Hepatocyte (in vitro differentiated cells): ENCODE measurements at places on chromosomes 7 and 10. TPM values are rescaled to one million over a fixed set of nuclear protein-coding genes. Genes with fewer than 3 reads are reported as not detected.
A peak's percentile ranks its signal among the peaks of the same experiment; 100 is the strongest.

DNA sequence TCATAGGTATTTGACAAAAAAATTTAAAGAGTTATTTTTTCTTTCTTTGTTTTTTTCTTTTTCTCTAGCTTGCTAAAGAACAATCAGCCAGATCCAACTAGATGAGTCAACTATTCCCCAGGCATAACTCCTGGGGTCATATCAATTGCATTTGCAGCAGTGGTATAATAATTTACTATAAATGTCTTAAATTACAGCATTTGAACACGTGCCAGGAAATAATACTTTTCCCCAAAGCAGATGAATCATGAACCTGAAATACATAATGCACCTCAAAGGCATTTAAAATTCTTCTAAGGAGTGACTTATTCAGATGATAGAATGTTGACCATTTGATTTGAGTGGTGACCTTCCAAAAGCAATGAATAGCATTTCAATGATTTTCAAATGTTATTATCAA is 190.1 kb downstream of the LRRTM3 start:
- no peak overlapping the region for H3K4me3 ChIP-seq
- no peaks in the 10 kb centered on the region for H3K4me1 ChIP-seq
- H3K27ac ChIP-seq: no peak overlapping the region
- no peaks in the 10 kb centered on the region for H3K27me3 ChIP-seq
- no peak for DNase-seq

Gene LRRTM3
- polyA plus RNA-seq: 0.68 and 1.9 TPM in 2 replicates

GRCh38 chr10:103919648-103920025 is 1.7 kb upstream of the STN1 start:
- H3K27me3 ChIP-seq: no peaks in the 10 kb centered on the region
- no peak overlapping the region for H3K4me3 ChIP-seq
- no peak for DNase-seq
- H3K36me3 ChIP-seq: no peaks in the 10 kb centered on the region
- peaks cover 31% of the 10 kb centered on the region for H3K4me1 ChIP-seq
- H3K27ac ChIP-seq: no peak overlapping the region

Gene CRYGN
- polyA plus RNA-seq: 0.24 and 0.64 TPM in 2 replicates

Gene NUPR2
- not detected in 2 replicates for polyA plus RNA-seq

- H3K4me3 ChIP-seq: no peak overlapping the region
- H3K27ac ChIP-seq: no peak overlapping the region
- H3K27me3 ChIP-seq: peaks cover 7% of the 10 kb centered on the region
- peak; percentile 29 for DNase-seq
Observed at GRCh38 chr10:127563718-127564553, 14.8 kb downstream of the NPS start.

Gene STEAP2
- polyA plus RNA-seq: 2.4 and 3.4 TPM in 2 replicates

Gene KCNH2
- polyA plus RNA-seq: 9.1 and 11.3 TPM in 2 replicates

Gene VAX1
- polyA plus RNA-seq: not detected in 2 replicates

DNA sequence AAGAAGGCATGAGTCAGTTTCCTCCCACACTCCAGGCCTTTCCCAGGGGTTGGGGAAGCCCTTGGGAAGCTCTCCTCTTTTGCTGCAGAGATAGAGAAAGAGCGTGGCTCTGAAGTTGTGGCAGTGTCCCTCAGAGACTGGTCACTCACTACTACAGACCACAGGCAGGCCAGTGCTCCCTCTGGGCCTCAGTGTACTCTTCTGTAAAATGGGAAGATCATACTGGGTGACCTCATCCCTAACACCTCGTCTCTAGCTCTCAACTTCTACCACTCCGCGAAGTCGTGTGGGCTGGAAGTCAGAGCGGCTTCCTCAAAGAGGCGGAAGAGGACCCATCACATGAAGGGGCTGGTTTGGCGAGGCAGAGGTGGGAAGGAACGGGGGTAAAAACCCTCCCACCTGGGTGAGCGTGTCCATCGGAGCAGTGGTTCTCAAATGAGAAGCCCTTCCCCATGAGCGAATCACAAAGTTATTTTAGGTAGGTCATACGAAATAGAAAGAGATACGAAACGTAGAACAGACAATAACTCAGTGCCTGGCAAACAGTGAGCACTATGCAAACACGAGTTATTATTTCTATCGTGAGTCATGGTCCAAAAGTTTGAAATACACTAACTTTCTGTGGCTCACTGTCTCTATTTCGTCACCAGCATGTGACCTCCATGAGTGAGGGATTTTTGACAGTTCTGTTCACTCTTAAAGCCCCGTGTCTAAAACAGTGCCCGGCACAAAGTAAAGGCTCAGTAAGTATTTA is 32.7 kb downstream of the PRKAG2 start:
- no peak overlapping the region for H3K4me3 ChIP-seq
- no peaks in the 10 kb centered on the region for H3K27me3 ChIP-seq
- peak; percentile 55 for DNase-seq
- H3K4me1 ChIP-seq: peaks cover 4% of the 10 kb centered on the region
- H3K27ac ChIP-seq: peak overlapping the region; percentile 82

DNA sequence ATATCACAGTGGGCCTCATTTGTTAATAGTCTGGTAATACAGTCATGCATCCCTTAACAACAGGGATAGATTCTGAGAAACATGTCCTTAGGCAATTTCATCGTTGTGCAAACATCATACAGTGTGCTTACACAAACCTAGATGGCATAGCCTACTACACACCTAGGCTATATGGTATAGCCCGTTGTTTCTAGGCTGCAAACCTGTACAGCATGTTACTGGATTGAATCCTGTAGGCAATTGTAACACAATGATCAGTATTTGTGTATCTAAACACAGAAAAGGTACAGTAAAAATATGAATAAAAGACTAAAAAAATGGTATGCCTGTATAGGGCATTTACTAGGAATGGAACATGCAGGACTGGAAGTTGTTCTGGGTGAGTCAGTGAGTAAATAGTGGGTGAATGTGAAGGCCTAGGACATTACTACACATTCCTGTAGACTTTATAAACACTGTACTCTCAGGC is 12.0 kb upstream of the RHOBTB1 start:
- H3K27ac ChIP-seq: peak overlapping the region; percentile 93
- H3K36me3 ChIP-seq: no peaks in the 10 kb centered on the region
- peak; percentile 30 for DNase-seq
- H3K27me3 ChIP-seq: no peaks in the 10 kb centered on the region
- no peak overlapping the region for H3K4me3 ChIP-seq
- H3K4me1 ChIP-seq: peaks cover 15% of the 10 kb centered on the region

GRCh38 chr7:80307227-80307856 is 172.7 kb downstream of the GNAI1 start:
- no peak overlapping the region for H3K4me3 ChIP-seq
- DNase-seq: peak; percentile 31
- H3K27ac ChIP-seq: no peak overlapping the region

DNA sequence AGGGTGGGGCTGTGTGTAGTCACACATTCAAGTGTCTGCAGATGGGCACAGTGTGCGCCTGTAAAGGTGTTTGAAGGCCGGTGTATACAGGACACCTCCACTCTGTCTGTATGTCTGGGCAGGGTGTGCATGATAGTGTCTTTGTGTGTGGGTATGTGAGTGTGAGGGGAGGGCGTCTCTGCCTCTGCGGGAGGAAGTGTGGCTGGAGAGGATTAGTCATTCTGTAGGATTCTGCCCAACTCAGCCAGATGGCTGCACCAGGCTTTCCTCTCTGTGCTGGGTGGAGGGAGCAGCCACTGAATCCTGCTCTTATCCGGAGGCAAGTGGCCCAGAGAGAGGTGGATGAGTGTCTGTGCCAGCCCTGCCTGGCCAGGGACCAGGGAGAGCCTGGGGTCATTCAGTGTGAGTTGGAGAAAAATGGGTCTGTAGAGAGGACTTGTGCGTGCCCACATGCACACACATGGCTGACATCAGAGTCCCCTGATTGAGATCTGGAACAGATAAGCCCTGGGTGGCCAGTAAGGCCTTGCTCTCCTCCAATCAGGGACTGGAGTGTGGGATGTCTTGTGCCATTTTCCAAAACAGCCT is 1.7 kb downstream of the SFXN3 start:
- peak overlapping the region; percentile 38 for H3K4me3 ChIP-seq
- H3K4me1 ChIP-seq: peaks cover 32% of the 10 kb centered on the region
- no peaks in the 10 kb centered on the region for H3K27me3 ChIP-seq
- H3K36me3 ChIP-seq: no peaks in the 10 kb centered on the region

DNA sequence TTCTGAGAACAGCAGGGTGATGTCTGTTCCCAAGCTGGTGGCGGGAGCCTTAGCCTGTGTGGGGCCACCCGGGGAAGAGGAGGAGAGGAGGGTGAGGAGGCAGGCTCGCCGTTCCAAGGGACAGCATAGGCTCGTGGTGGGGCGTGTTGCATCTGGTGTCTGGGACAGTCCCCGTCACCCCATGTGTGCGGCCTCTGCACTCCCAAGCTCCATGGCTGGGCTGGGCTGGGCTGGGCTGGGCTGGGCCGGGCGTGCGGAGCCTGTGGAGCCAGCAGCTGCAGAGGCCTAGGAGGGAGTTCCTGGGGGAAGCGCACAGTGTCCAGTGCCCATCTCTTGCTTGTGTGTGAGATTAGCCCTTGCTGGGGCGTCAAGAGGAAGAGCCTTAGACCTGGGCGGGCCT is 20.9 kb upstream of the TTYH3 start:
- no peaks in the 10 kb centered on the region for H3K36me3 ChIP-seq
- H3K4me1 ChIP-seq: peaks cover 20% of the 10 kb centered on the region
- H3K27ac ChIP-seq: no peak overlapping the region
- no peak overlapping the region for H3K4me3 ChIP-seq
- H3K27me3 ChIP-seq: no peaks in the 10 kb centered on the region

Gene NAT16
- polyA plus RNA-seq: not detected in 2 replicates

GRCh38 chr10:129820451-129820850 is 143.6 kb downstream of the EBF3 start:
- no peaks in the 10 kb centered on the region for H3K36me3 ChIP-seq
- DNase-seq: no peak
- H3K4me3 ChIP-seq: no peak overlapping the region
- H3K27ac ChIP-seq: no peak overlapping the region
- H3K4me1 ChIP-seq: no peaks in the 10 kb centered on the region

DNA sequence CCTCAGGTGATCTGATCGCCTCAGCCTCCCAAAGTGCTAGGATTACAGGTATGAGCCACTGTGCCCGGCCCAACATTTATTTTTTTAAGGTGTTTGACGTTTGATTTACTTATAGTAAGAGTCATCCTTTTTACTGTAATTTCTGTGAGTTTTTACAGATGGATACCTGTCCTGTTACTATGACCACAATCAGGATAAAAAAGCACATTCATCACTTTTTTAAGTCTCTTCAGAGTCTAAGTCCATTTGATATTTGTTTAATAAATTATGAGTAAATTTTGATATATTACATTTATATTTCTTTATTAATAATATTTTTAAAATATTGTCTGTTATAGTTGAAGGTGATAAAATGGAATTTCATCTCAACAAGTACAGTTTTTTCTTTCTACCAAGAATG is 300.5 kb upstream of the KAT6B start:
- no peaks in the 10 kb centered on the region for H3K36me3 ChIP-seq
- no peak overlapping the region for H3K27ac ChIP-seq
- no peak overlapping the region for H3K4me3 ChIP-seq
- H3K4me1 ChIP-seq: no peaks in the 10 kb centered on the region
- no peaks in the 10 kb centered on the region for H3K27me3 ChIP-seq

GRCh38 chr10:112375721-112376395 is 1.9 kb downstream of the ACSL5 start:
- peak overlapping the region; percentile 89 for H3K27ac ChIP-seq
- H3K36me3 ChIP-seq: no peaks in the 10 kb centered on the region
- no peak overlapping the region for H3K4me3 ChIP-seq
- H3K27me3 ChIP-seq: no peaks in the 10 kb centered on the region
- H3K4me1 ChIP-seq: peaks cover 23% of the 10 kb centered on the region

Gene UNC5B
- 10.9 and 12.7 TPM in 2 replicates for polyA plus RNA-seq

Gene LGI1
- polyA plus RNA-seq: 0.21 and 0.56 TPM in 2 replicates

- H3K27me3 ChIP-seq: no peaks in the 10 kb centered on the region
- H3K4me1 ChIP-seq: peaks cover 9% of the 10 kb centered on the region
- no peak overlapping the region for H3K27ac ChIP-seq
- peak overlapping the region; percentile 82 for H3K4me3 ChIP-seq
- DNase-seq: no peak
Observed at GRCh38 chr10:128124813-128125403, 1.3 kb downstream of the MKI67 start.

Gene INHBA
- 7.0 and 9.4 TPM in 2 replicates for polyA plus RNA-seq

Gene STEAP4
- polyA plus RNA-seq: not detected in 2 replicates

GRCh38 chr7:120991581-120991980 is 3.1 kb downstream of the CPED1 start:
- H3K27me3 ChIP-seq: no peaks in the 10 kb centered on the region
- peak overlapping the region; percentile 89 for H3K27ac ChIP-seq
- peak overlapping the region; percentile 11 for H3K4me3 ChIP-seq
- H3K36me3 ChIP-seq: no peaks in the 10 kb centered on the region
- H3K4me1 ChIP-seq: peaks cover 3% of the 10 kb centered on the region

DNA sequence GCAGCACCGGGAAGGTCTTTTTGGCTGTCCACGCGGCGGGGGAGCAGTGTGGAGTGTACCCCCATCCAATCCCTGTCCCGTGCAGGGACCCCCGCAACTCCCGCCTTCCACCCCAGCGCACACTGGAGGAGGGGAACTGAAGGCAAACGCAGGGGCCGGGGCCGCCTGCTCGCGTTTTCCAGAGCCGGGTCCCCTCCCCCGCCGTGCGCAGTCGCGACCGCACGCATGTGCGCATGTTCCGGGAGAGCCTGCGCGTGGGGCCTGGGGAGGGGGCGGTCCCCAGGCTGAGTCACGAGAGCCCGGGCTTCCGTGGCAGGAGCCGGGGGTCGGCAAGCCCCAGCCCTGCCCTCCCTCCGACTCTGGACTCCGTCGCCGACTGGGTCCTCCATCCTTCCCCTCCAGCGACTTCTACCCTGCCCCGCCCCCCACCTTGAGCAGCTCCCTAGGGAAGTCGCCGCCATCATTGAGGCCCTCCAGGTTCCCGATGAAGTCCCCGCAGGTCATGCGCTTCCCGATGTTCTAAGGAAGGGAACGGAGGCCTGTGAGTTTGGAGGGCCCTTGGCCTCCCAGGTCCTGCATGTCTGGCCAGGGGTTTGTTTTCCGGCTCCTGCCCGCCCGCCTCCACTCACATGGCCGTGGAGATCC is 8.0 kb downstream of the PSD start:
- H3K36me3 ChIP-seq: no peaks in the 10 kb centered on the region
- peaks cover 36% of the 10 kb centered on the region for H3K27me3 ChIP-seq
- DNase-seq: peak; percentile 73
- H3K4me3 ChIP-seq: peak overlapping the region; percentile 49
- H3K27ac ChIP-seq: peak overlapping the region; percentile 88
